ENCODE measurements at places on chromosomes 7 and 10. TPM values are rescaled to one million over a fixed set of nuclear protein-coding genes. Genes with fewer than 3 reads are reported as not detected.

The PRPS1L1 gene
- total RNA-seq, result not detected

The SLC26A5 gene
- not detected for total RNA-seq

The CALHM1 gene
- 0.29 TPM for total RNA-seq

The SPDYE16 gene
- 0.53 TPM for total RNA-seq

The SAMD9 gene
- 38.4 TPM for total RNA-seq

The MRPS16 gene
- 73.2 TPM for total RNA-seq

The NPY gene
- total RNA-seq, result not detected

The FAM237B gene
- total RNA-seq, result not detected

The OPN1SW gene
- total RNA-seq, result not detected

The HYAL4 gene
- not detected for total RNA-seq

The BMS1 gene
- 15.8 TPM for total RNA-seq

The HOXA3 gene
- not detected for total RNA-seq

The CLCN1 gene
- total RNA-seq, result not detected

The LOXL4 gene
- total RNA-seq, result not detected

The ERVW-1 gene
- not detected for total RNA-seq

The AOC1 gene
- total RNA-seq, result not detected

The COL26A1 gene
- not detected for total RNA-seq

The SPOCK2 gene
- 412 TPM for total RNA-seq

The CPA2 gene
- total RNA-seq, result not detected

The GPR37 gene
- not detected for total RNA-seq

The SEMA3C gene
- total RNA-seq, result not detected

The WIPF3 gene
- not detected for total RNA-seq

The AKR1C4 gene
- not detected for total RNA-seq

The RAB19 gene
- total RNA-seq, result 5.4 TPM

The PRKAR2B gene
- 0.68 TPM for total RNA-seq

The AHR gene
- 50.9 TPM for total RNA-seq

The CHAT gene
- not detected for total RNA-seq

The VSTM4 gene
- total RNA-seq, result not detected

The CRPPA gene
- 0.93 TPM for total RNA-seq

The FOXI2 gene
- total RNA-seq, result not detected

The IL2RA gene
- 211 TPM for total RNA-seq

The TMEM209 gene
- total RNA-seq, result 31.7 TPM

The CAMK2B gene
- not detected for total RNA-seq

The NPFFR1 gene
- not detected for total RNA-seq

The CPA5 gene
- total RNA-seq, result not detected

The TMEM229A gene
- total RNA-seq, result not detected

The ZMIZ1 gene
- total RNA-seq, result 31.9 TPM

The RTKN2 gene
- total RNA-seq, result 8.2 TPM

The RPEL1 gene
- not detected for total RNA-seq

The CCDC146 gene
- total RNA-seq, result 5.3 TPM

The ACBD7 gene
- 4.5 TPM for total RNA-seq

The ADIRF gene
- not detected for total RNA-seq

The ARHGEF35 gene
- total RNA-seq, result 7.7 TPM

The ABCC2 gene
- 1.7 TPM for total RNA-seq

The WEE2 gene
- not detected for total RNA-seq

The SLC18A2 gene
- not detected for total RNA-seq
